ENCODE measurements at places on chromosomes 12 and 14. TPM values are rescaled to one million over a fixed set of nuclear protein-coding genes. Genes with fewer than 3 reads are reported as not detected.
A peak's percentile ranks its signal among the peaks of the same experiment; 100 is the strongest.

LYZ gene
- total RNA-seq: 392 TPM

DNA sequence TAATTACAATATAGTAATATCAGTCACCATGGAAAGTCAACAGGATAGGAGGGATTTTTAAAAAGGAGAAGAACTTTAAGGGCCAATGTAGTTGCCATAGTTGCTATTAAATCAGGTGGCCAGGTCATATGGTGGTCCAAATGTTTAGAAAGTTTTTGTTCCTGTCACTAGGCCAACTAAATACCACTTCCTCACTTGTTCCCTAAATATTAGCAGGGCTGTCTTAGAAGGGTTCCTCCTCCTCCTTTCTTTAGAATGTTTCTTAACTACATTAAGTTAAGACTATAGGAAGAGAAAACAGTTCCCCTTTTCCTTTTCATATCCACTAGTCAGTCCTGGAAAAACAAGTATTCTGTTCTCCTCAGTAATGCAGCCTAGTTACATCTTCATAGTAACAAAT is 50.3 kb downstream of the MON2 start:
- no peak for DNase-seq

- DNase-seq: peak; percentile 19
Observed at GRCh38 chr12:33330940-33331339, 108.7 kb downstream of the SYT10 start.

GRCh38 chr14:79841433-79841832 is 369.9 kb downstream of the DIO2 start:
- peak; percentile 29 for DNase-seq

DNA sequence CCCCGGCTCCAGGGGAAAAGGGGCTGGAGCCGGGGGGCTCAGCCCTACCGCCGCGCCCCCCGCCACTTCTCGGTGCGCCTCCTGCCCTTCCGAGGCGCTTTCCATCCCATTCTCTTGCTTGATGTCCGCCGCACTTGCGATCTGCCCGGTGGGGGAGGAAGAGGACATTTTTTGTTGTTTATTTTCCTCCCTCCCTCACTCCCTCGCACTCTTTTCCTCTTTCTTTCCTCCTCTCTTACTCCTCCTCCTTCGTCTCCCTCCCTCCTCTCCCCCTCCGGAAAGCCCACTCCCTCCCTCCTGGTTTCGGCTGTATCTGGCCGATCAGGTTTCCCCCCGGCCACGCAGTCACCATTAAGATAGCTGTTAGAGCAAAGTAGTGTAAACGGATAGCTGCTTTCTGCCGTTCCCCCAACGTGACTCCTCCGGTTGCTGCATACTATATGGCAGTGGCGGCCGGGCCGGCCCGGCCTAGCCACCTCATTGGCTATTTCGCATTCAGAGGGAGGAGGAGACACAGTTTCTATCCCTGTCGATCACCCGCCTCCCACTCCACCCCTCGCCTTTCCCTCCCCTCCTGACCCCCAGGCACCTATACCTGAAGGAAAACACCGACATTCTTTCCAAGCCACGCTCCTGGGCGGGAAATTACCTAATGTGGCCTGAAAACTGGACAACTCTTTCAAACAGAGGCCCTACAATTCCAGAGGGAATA is at the start of gene SIX4:
SIX4 (minus strand) TSS at position 445 of the 712 bp plus-strand sequence; CDS start at position 168, 277 bp downstream.
- DNase-seq: peak; percentile 75

GRCh38 chr14:104135121-104135903 is 3.1 kb upstream of the KIF26A start:
- peak; percentile 62 for DNase-seq

GRCh38 chr14:47710581-47710980 is 35.2 kb upstream of the MDGA2 start:
- DNase-seq: no peak

GRCh38 chr12:66438601-66439000 is 136.3 kb downstream of the HELB start:
- no peak for DNase-seq

GRIN2B gene
- 0.05 TPM for total RNA-seq

HNF1A gene
- total RNA-seq: 8.4 TPM

GRCh38 chr14:96802963-96803362 is 5.8 kb downstream of the VRK1 start:
- DNase-seq: no peak

KRT6C gene
- total RNA-seq: not detected

- DNase-seq: no peak
Observed at GRCh38 chr14:52370406-52370935, 56.4 kb downstream of the PTGER2 start.

- DNase-seq: peak; percentile 25
Observed at GRCh38 chr14:103716091-103716801, 636 bp downstream of the ZFYVE21 start.

GRIP1 gene
- 47.4 TPM for total RNA-seq

DNA sequence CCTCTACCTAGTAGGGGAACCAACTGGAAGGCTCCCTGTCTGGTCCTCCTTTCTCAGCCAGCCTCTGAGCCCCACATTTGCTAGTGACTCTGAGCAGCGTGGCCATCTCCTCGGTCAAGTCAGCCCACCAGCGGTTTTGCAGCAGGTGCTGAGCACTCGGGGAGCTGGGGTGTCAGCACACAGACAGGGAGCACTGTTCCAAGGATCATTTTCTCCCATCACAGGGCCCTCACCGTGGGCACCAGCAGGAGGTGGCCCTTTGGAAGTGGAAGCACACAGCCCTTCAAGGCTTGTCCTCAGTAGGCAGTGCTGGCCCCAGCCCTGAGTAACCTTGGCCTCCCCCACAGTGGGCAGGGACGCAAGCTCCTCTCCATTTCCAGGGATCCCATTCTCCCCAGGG is 24.1 kb upstream of the EML1 start:
- no peak for DNase-seq

DNA sequence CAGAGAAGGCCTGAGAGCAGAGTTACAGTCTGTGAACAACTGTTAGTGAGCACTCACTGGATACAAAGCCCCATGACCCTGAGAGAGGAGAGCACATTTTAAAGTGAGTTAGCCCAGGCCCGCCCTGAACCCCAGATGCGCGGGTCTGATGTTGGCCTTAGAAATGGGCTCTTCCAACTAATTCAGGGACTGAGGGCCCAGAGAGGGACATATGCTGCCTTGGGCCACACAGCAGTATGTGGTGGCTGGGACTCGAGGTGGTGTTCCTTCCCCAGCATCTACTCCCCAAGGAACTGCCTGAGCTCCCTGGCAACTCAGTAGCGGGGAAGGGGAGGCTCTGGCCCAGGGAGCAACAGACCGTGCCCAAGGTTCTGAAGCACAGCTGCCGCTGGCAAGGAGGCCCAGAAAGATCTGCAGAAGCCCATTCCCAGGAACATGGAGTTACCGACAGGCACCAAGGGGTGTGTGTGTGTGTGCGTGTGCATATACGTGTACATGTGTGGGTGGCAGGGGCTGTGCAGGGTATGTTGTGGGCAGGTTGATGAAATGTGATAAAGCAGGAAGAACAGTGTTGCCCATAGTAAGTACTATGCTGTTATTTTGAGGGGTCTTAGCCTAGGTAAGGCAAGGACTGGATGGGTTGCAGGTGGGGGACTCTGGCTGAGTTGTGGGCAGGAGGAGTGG is 40.5 kb downstream of the KRT80 start:
- no peak for DNase-seq

DNA sequence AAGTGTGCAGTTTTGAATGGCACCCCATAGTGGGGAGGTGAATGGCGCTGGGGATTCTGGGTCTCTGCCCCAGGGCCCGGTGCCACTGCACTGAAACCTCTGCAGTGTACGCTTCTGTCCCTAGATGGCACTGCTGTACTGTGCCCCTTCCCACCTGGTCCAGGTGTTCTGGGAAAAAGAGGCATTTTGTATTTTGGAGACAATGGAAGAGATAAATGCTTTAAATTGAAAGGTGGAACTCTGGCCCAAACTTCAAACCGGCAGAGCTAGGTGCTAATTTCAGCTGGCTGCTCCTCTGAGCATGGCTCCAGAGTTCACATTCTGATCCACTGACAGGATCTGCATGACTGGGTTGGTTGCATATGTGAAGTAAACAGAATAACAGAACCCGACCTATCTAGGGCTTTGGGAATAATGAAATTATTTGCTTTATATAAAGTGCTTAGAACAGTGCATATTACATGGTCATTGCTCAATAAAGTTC is 52.2 kb downstream of the KRT80 start:
- DNase-seq: peak; percentile 73

LTBP2 gene
- total RNA-seq: 4.3 TPM

DNA sequence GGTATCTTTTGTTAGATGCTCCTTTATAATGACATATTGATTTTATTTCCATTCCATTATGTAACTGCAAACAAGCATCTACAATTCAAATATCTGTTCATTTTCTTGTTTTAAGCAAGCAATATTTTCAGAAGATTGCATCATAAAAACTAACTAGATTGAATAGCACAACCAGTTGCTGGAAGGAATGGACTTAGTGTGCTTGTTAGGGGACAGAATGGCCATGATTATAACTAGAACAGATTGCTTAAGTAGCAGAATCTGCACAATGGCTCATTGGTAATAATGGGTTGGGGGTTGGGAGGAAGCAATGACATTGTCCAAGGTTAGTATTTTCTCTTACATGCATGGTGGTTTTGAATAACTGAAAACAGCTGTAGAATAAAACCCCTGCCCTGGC is 939.5 kb downstream of the SLC16A7 start:
- DNase-seq: no peak

SIX4 gene
- total RNA-seq: 22.8 TPM

HCAR2 gene
- not detected for total RNA-seq

GRCh38 chr12:108270849-108271143 is 68.3 kb downstream of the CMKLR1 start:
- DNase-seq: no peak

- DNase-seq: no peak
Observed at GRCh38 chr12:97260786-97261185, 201.8 kb upstream of the RMST start.

VDR gene
- total RNA-seq: 10.1 TPM

- DNase-seq: no peak
Observed at GRCh38 chr12:122124370-122124769, 45.8 kb downstream of the MLXIP start.

DNA sequence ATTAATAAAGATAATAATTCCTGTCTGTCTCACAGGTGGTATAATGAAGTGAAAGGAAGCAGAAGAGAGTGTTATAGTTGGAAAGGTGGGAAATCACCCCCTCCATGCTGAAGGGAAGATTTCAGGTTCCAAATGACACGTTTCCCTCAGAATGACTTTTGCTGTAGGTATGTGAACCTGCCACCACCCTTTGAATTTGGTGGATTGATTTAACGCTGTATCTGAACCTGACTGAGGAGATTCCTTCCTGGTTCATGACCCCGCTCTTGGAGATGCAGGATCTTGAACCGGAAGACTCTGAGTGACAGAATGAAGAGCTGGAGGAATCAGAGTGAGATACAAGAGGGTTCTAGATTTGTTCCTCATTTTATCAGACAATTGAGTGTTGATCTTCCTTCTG is 20.3 kb upstream of the EMP1 start:
- peak; percentile 51 for DNase-seq

- DNase-seq: peak; percentile 94
Observed at GRCh38 chr12:49264873-49265792, at the start of gene TUBA1C. TUBA1C (plus strand) TSS chr12:49265082; CDS start chr12:49265182, 100 bp downstream.

GRCh38 chr14:31510222-31510621 is 22.4 kb upstream of the GPR33 start:
- DNase-seq: no peak

DNA sequence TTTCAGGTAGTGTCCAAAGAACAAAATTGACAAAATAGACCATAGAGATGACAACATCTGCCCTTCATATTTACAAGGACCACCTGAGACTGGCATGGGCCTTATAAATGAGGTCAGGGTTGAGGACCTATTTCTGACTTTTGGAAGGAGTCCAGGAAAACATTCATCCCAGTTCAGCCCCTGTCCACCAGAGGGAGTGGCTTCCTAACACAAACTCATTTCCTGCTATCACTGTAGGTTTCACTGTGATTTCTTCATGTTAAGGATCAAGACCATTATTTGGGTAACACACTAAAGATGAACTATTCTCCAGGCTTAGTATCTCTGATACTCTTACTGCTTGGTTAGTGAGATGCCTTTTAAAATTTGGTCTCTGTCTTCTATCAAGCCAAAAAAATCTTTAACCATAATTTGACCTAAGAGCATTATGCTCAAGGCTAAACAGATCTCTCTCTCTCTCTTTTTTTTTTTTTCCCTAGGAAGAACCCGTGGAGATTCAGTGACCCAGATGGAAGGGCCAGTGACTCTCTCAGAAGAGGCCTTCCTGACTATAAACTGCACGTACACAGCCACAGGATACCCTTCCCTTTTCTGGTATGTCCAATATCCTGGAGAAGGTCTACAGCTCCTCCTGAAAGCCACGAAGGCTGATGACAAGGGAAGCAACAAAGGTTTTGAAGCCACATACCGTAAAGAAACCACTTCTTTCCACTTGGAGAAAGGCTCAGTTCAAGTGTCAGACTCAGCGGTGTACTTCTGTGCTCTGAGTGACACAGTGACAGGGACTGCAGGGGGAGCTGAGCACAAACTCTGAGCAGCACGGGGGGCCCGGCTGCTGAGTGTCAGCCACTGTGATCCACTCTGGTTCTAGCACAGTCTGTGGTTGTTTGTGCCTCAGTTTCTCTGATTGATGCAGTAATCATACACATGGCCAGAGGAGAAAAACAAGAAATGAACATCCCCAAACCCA is 267.6 kb upstream of the OR4E1 start:
- peak; percentile 43 for DNase-seq

DNA sequence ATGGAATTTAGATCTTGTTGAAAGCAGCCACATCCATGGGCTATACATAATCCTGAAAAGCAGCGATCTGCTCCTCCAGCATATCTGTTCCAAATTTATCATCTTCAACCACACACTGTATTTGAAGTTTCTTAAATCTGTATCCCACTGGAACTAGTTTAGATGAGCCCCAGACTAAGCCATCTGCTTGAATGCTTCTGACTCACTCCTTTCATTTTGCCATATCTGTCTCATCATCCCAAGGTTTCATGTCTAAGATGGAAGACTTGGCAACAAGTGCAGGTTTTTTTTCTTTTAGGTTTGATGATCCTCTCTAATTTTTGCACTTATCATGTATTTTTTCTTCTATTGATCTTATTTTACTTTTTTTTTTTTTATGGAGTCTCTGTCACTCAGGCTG is 54.4 kb upstream of the TMEM263 start:
- no peak for DNase-seq

DNA sequence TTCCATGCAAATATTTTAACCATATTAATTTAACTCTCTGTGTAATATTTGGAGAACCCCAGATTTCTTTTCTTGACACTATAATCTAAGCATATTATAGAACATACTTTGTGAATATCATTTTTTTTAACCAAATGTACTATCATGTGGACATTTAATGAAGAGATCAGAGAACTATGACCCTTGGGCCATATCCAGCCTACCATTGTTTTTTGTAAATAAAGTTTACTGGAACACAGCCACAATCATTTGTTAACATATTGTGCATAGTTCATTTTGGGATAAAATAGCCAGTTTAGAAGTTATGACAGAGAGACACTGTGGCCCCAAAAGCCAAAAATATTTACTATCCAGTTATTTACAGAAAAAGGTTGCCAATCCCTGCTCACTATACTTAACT is 338.2 kb downstream of the TMEM117 start:
- no peak for DNase-seq

GRCh38 chr12:126430921-126431320 is 1365.7 kb downstream of the AACS start:
- DNase-seq: no peak
